Foreskin keratinocyte (primary cell): ENCODE measurements at places on chromosomes 1 and 21. TPM values are rescaled to one million over a fixed set of nuclear protein-coding genes. Genes with fewer than 3 reads are reported as not detected.

PRELP gene
- 0.03 and 0.07 TPM in 2 replicates for total RNA-seq

CLDN14 gene
- total RNA-seq = not detected in 2 replicates

ITGB2 gene
- 6.4 and 6.5 TPM in 2 replicates for total RNA-seq

PIGP gene
- 19.1 and 21.9 TPM in 2 replicates for total RNA-seq

DNASE2B gene
- not detected in 2 replicates for total RNA-seq

MIXL1 gene
- not detected in 2 replicates for total RNA-seq

DNA sequence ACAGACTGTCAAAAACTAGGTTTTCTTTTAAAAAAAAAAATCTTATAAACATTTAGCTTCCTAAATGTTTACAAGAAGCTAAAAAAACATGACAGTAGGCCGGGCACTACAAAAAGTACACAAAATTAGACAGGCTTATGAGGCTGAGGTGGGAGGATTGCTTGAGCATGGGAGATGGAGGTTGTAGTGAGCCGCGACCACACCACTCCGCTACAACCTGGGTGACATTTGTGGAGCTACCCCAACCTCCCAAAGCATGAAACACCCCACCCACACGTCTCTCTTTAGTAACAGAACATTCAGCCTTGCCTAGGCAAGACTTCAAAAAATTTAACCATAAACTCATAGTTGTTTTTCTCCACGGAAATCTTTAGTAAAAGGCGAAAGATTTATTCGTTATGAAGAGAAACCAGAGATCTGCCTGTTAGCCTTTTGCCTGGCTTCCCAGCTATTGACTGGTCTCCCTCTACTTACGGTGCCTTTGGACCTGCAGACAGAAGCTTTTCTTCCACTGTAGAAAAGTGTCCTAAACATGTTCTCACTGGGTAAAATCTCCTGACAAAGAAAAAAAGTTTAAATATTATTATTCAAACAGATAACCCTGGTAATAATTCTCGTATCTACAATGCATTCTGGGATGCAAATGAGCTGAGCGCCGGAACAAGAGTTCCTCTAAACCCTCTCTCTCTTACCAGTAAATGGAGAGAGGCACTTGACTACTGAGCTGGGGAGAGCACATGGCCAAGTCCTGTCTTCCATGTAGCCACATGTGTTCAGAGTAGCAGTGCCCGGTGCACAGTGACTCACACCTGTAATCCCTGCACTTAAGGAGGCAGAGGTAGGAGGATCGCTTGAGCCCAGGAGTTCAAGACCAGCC, 9.2 kb downstream of the RNU5D-1 start:
- DNase-seq = peak; percentile 98

DNA sequence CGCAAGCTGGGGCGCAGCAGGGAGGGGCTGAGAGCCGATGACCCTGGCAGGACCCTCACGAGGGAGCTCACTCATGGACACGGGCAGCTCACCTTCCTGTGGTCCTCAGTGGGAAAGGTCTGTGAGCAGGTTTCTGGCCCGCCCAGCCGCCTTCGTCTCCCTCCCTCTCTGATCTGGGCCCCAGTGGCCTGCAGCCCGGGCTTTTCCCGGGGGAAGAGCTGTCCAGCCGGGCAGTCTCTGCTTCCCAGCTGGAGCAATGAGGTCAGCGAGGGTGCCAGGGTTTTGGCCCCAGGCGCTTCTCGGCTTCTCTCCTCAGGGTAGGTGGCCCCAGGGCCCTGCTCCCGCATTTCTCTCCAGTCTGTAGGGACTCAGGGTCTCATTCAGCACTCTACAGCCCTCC, 22.2 kb upstream of the ARHGEF16 start:
- DNase-seq = no peak

GRCh38 chr21:24938573-24938972, 668.7 kb downstream of the MRPL39 start:
- DNase-seq = peak; percentile 3

DNA sequence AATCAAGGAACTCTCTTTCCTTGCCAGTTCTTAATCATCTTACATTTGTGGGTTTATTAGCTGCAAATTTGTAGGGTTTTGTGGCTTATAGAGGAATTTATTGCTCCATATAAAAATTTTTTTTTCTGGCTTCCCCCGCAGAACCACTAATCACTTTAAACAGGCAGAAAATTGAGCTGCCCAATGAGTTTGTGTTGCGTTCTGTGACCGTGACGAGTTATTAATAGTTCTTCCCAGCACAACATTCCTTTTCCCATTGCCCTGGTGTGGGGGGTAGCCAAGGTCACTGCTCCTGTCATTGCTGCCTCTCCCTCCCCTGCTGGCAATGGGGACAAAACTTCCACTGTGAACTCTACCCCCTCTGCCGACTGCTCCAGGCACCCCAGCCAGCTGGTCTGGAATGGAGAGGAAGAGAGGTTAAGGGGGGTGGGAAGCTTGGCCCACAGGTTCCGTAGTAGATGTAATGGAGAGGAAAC, 55.1 kb downstream of the UBE2T start:
- no peak for DNase-seq

- DNase-seq = peak; percentile 90
These were observed 2.5 kb downstream of the CGN start for GRCh38 chr1:151513626-151514121.

DNA sequence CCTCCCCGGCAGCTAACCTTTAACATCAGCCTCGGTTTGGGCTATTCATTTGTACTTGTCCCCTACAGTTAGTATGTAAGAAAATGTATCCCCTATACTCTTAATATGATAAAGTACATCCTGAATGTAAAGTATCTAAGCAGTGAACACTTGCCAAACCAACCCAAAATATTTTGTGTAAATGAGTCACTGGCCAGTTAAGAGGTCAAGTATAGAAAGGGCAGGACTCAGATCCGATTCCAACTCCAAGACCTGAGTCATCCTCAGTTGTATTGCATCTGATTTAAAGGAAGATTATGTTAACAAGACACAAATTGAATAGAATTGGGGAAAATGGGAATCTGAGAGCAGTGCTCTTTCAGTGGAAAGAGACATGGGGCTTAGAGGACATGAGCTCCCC, 84.4 kb downstream of the CD58 start:
- no peak for DNase-seq
